ENCODE measurements at places on chromosomes 3 and 15.

GRCh38 chr15:76099388-76099787, 39.6 kb downstream of the TMEM266 start:
- DNase-seq = no peak

DNA sequence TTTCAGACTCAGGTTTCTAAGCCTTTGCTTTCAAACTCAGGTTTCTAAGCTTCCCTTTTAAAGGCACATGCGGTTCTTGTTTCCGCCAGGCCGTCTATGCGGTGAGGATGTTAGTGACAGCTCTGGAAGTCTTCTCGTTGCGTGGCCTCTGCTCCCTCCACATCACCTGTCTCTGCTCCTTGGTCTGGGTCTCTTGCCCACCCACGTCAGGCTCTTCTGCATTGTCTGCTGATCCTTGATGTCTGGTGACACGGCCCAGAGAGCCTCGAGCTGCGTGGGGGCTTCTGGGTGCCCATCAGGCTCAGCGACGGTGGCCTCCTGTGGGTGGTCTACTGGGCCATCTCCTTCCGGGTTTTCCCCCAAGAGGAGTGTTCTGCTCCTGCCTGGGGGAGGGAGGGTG, 30.5 kb downstream of the KLF13 start:
- peak; percentile 5 for DNase-seq

GRCh38 chr15:88303395-88303794, 46.9 kb upstream of the NTRK3 start:
- no peak for DNase-seq

DNA sequence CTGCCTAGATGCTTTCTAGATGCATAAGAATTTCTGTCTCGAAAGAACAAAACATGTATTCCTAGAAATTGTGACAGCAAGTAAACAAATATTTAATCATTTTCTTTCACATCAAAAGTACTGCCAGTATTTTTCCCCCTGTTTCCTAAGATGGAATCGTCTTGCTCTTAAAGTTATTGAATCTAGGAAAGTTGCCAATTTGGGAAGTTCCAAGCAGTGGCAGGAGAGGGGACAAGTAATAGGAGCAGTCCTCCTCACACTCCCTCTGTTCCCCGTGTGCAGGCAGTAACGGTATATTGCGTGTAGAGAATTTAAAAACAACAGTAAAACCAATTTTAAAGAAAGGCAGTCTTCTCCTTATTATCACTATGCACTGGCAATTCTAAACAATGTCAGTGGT, 619.8 kb downstream of the TBL1XR1 start:
- DNase-seq = no peak

- peak; percentile 94 for DNase-seq
These were observed 62.2 kb downstream of the ABTB1 start for GRCh38 chr3:127734754-127735473.

DNA sequence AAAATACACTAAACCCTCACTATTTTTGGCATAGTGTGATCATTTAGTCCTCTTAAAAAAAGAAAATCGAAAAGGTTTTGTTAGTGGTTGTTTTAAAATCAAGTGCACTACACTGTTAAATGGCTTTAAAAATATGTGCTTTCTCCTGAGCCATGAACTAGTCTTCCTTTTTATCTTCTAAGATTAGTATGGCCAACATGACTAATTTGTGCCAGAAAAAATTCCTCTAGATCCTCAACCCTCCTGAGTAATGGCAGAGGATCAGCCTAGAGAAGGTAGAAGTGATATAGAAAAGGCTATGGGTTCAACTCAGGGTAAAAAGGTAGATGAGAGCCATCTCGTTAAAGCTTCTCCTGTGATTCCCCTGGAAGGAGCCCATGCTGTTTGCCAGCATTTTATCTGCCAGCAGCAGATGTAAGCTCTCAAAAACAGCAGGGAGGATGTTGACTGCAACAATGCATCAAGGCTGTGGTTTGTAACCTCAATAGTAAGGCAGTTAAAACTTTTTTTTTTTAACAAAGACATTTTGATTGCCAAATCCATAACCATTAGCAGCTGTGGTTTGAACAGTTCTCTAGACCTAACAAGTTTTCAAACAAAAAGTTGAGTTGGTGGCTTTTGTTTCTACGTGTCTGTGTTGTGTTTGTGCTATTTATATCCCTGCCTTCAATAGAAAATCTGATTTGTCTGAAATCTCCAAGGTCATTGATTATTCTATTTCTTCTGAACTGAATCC, 30.2 kb upstream of the ZNF609 start:
- DNase-seq = peak; percentile 83

DNA sequence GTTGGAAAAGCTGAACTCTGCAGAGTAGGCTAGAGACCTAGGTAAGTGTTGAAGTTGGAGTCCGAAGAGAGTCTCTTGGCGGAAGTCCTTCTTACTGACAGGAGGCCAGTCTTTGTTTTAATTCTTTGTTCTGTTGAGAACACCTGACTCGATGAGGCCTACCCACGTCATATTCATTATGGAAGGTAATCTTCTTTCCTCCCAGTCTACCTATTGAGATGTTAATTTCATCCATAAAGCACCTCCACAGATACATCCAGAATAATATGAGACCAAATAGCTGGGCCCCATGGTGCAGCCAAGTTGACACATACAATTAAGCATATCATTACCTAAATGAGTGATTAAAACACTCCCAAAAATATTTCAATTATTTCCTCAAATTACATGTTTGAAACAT, 515.5 kb downstream of the CADM2 start:
- no peak for DNase-seq

DNA sequence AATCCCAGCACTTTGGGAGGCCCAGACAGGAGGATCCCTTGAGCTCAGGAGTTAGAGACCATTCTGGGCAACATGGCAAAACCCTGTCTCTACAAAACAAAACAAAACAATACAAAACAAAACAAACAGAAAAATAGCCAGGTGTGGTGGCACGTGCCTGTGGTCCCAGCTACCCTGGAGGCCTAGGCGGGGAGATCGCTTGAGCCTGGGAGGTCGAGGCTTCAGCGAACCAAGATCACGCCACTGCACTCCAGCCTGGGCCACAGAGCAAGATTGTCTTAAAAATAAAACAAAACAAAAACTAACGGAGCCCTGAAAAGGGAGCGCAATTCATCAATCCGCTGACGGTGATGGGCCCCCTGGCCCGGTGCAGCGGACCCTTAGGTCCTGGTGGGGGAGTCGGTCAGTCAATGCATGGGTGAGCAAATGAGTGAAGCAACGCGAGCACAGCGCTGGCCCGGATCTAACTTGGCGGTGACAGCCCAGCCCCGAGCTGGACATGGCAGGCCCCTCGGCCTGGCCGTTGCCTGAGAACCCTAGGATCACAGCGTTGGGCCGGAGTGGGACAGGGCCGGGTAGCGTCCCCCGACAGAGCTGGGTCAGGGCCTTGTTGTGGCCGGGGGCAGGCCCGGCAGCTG, 52.4 kb upstream of the BLM start:
- no peak for DNase-seq

GRCh38 chr3:105876780-105877327, 8.0 kb upstream of the CBLB start:
- DNase-seq = no peak

- no peak for DNase-seq
These were observed 49.2 kb downstream of the SLC41A3 start for GRCh38 chr3:126034481-126035361.

GRCh38 chr3:37494216-37494615, 319.8 kb upstream of the LRRFIP2 start:
- peak; percentile 75 for DNase-seq
